ENCODE measurements at places on chromosomes 12 and 14.

DNA sequence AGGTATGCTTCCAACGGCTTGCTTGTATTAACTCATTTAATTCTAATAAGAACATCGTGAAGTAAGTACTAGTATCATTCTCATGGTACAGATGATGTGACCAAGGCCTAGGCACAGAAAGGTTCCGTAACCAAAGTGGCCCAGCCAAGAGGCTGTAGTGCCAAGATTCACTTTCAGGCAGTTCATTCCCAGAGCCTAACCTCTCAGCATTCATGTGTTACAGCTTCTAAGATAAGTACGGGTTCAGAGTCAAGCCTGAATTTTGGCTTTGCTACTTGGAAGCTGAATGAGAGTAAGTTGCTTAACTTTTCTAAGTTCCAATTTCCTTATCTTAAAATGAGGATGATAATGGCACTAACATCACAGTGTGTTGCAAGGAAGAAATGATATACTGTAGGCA lies 379.9 kb downstream of the AEBP2 start:
- DNase-seq, result no peak

DNA sequence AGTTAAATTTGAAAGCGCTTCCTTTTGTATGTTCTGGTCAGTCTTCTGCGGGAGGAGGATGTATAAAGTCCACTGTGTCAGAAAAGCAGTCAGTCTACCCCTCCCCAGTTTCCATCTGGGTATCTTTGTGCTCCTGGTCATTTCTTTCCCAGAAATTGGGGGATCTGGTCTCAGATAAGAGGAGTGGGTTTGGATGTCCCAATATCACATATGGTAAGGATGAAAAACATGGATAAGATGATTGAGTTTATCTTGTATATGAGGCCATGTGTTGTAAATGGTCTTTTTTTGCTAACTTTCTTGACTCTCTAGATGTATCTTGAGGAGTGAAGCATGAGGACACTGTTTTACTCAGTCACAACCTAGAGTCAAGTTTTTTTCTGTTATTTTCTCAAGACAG lies 186.8 kb upstream of the HIF1A start:
- no peak for DNase-seq

DNA sequence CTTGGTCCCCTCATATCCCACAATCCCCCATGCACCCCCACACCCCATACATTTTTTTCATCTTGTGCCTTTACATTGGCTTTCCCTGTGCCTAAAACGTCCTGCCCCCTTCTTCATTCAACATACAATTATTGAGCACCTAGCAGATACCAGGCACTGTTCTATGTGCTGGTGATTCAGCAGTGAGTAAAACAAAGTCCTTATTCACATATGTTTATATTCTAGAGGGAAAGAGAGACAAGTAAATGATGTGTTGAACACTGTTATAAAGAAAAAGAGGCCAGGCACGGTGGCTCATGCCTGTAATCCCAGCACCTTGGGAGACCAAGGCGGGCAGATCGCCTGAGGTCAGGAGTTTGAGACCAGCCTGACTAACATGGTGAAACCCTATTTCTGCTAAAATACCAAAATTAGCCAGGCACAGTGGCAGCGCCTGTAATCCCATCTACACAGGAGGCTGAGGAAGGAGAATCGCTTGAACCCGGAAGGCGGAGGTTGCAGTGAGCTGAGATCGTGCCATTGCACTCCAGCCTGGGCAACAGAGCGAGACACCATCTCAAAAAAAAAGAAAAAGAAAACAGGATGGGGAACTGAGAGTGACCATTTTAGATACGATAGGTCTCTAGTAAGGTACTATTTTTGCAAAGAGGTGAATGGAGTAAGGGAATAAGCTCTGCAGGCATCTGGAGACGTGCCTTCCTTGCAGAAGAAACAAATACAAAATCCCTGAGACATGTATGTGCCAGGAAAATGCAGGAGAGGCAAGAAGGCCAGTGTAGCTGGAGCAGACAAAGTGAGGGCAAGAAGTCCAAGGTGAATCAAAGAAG lies 12.2 kb downstream of the SLC7A7 start:
- DNase-seq, result no peak

DNA sequence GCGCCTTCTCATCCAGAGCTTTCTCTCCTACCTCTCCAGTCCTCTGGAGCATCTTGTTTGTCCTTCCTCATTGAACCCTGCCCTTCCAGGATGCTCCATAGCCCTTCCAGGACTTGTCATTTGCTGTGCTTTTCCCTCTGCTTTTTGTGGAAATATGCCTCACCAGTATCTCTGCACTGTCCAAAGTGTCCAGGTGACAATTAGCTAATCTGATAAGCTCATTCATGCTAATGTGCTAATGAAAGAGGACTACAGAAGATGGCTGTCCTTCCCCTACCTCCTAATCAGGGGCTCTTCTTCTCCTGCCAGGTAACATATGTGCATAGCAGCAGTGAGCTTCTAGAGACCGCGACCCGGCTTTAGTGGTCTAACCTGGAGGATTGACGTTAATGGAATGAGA lies 58.4 kb upstream of the OTX2 start:
- DNase-seq, result no peak

DNA sequence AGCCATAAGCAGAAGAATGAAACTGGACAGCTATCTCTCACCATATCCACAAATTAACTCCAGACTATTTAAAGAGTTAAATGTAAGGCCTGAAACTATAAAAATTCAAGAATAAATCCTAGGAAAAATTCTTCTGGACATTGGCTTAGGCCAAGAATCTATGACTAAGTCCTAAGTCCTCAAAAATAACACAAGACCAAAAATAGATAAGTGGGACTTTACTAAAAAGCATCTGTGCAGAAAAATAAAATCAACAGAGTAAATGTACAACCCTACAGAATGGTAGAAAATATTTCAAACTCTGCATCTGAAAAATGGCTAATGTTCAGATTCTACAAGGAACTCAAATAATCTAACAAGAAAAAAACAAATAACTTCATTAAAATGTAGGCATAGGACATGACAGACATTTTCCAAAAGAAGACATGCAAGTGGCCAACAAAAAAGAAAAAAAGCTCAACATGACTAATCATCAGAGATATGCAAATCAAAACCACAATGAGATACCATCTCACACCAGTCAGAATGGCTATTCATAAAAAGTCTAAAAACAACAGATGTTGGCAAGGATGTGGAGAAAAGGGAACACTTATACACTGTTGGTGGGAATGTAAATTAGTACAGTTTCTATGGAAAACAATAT lies 61.0 kb upstream of the PPFIA2 start:
- no peak for DNase-seq

- no peak for DNase-seq
These were observed 2.7 kb upstream of the BEST3 start for GRCh38 chr12:69701826-69702225.

GRCh38 chr14:55910601-55911243 lies 207.5 kb upstream of the PELI2 start:
- no peak for DNase-seq

DNA sequence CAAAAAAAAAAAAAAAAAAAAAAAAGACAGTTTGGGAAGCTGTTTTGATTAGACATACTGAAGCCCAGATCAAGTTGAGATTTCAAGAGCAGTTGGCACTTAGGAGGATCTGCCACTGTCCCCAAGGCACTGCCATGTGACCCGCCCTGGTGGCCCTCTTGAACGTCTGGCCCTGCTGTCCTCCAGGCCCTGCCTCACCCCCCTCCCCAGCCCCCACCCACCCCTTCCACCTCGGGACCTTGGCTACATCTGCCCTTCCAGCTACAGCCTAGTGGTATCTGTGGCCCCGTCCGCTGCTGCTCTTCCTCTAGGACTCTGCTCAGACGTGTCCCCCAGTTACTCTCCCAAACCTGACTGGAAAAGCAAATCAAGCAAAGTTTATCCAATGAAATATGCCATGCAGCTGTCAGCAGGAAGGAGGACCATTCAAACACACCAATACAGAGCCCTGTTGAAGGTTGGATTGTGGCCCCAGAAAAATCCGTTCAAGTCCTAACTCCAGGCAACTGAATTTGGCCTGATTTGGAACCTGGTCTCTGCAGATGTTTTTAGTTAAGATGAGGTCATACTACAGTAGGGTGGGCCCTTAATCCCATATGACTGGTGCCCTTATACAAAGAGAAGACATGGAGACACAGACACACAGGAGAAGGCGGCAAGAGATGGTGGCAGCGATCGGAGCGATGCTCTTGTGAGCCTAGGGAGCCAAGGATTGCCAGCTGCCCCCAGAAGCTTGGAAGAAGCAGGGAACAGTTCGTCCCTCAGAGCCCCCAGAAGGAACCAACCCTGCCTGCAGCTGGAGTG lies 17.7 kb downstream of the SLC25A29 start:
- no peak for DNase-seq

GRCh38 chr14:100193417-100194357 lies 34.2 kb upstream of the DEGS2 start:
- no peak for DNase-seq

DNA sequence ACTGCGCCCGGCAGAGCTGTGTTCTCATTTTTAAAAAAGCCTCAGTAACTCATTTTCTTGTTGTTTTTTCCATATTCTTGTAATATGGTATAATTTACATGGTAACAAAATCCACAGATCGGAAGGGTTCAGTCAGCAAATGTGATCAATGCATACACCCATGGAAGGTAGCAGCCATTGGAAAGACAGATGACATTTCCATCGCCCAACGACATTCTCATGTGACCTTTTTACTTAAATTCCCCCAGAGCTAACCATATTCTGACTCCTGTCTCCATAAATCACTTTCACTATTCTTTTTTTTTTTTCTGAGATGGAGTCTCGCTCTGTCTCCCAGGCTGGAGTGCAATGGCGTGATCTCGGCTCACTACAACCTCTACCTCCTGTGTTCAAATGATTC lies 4.9 kb downstream of the PEBP1 start:
- DNase-seq, result no peak

DNA sequence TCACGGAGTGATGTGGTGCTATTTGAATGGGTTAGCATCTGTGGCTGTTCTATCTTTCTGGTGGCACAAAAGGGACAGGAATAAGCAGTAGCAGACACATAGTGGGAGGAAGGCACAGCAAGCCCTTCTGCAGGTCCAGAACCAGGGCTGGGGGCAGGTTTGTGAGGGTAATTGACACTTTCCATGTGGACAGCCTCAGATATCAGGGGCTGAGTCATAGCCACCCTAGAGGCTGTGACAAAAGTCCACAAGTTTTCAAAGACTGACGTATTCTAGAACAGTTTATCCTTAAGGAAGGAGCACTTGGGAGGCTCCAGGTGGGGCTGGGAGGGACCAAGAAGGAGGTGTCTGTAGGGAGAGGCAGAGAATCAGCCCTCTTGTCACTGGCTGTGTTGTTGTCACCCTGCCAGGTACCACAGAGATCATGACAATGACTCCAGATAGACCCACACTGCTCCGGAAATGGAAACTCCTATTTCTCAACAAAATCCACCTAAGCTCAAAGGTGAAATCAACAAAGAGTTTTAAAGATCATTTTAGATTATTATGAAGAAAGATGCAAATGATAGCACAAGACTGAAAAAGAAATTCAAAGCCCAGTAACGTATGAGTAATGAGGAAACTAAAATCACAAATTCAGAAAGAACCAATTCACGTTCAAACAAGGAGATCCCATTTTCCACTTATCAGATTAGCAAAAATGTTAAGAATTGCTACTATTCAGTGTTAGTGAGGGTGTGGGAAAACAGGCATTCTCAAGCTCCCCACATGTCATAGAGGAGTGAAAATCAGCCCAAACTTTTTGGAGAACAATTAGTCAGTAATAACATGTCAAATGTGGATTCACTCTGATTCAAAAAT lies 48.3 kb downstream of the NFKBIA start:
- no peak for DNase-seq
